ENCODE measurements at places on chromosomes 4 and X.

- DNase-seq = no peak
These were observed 811.0 kb upstream of the GALNTL6 start for GRCh38 chr4:171002246-171002645.

DNA sequence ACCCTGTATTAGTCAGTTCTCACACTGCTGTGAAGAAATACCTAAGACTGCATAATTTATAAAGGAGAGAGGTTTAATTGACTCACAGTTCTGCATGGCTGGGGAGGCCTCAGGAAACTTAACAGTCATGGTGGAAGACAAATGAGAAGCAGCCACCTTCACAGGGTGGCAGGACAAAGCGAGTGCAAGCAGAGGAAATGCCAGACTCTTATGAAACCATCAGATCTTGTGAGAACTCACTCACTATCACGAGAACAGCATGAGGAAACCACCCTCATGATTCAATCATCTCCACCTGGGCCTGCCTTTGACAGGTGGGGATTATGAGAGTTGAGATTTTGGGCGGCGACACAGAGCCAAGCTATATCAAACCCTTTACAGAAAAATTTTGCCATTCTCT is 722.4 kb downstream of the RAB28 start:
- no peak for DNase-seq

GRCh38 chrX:10045327-10046000 is 78.3 kb downstream of the CLDN34 start:
- DNase-seq = no peak

- no peak for DNase-seq
These were observed 26.5 kb upstream of the PLCXD1 start for GRCh38 chrX:254630-255215.

- no peak for DNase-seq
These were observed 270.8 kb upstream of the FGF13 start for GRCh38 chrX:138982365-138982764.

DNA sequence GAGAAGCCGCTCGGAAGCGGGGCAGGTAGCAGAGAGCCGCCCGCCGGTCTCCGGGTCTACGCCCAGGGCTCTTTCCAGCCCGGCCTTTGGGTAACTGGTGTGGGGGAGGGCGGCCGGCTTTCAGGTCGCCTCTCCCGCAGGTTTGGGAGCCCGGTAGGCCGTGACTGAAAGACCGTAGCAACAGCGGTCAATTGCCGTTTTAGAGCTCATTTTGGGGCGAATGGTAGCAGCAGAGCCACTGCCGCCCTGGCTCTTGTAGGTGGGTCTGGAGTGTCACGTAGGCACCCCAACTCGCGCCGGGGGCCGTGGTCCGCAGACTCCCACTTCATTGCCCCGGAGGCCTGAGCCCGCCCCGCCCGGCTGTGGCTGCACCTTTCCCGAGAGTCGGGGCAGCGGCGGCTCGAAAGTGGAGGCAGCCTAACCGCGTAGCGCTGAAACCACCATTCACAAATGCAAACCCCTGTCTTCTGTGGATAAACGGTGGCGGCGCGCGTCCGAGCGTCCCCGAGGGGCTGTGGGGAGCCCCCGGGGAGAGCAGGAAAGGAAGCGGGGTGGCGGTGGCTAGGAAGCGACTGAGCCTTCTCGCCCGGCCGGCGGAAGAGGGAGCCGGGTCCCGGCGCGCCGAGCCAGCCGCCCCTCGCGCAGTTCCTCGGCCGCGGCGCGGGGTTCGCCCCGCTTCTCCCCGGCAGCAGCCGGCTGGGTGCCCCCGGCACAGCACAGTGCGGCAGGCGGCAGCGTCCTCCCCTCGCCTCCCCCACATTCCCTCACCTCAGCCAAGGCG is 2185.1 kb upstream of the TENM3 start:
- DNase-seq = no peak

DNA sequence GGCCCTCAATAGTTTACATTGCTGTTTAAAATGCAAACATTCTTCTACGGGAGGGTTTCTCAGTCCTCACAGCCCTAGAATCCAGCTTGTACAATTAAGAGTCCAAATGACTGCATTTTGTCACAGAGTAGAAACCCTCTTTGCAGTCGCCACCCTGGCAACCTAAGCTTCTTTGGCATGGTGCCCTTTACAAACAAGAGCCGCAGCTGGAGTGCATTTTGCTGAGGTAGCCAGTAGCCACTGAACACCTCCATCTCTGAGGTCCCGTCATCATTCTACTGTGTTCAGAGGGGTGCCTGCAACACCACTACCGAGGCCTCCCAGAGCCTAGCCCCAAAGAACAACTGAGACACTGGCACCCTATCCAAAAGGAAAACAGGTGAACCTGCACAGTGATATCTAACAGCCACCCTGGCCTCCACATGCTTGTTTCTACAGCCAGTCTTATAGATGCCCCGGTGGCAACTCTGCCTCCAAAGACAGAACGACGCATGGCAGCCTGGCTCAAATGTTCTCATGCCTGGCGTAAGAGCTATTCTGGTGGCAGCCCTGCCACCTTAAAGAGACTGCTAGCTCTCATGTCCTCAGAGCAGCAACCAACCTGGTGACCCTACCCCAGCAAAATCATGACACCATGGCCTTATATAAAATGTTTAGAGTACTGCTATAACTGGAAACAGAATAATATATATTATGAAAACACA is 801.9 kb downstream of the TECRL start:
- no peak for DNase-seq

DNA sequence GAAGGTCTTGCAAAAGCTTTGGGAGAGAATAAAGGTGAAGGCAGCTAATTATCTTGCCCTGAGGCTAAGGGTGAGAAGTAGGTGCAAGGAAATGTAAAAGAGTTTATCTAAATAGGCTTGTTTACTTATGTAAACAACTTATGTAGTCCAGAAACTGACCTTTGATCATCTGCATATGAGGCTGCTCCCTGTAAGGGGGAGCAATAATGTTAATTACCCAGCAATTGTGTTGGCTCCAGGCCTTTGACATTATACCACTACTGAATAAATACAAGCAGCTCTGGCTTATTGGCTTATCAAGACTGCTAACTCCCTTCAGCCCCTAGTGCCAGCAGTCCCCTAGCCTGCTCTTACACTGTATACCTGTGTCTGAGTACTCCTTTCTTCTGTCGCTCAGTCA is 303.7 kb upstream of the GNPDA2 start:
- no peak for DNase-seq

DNA sequence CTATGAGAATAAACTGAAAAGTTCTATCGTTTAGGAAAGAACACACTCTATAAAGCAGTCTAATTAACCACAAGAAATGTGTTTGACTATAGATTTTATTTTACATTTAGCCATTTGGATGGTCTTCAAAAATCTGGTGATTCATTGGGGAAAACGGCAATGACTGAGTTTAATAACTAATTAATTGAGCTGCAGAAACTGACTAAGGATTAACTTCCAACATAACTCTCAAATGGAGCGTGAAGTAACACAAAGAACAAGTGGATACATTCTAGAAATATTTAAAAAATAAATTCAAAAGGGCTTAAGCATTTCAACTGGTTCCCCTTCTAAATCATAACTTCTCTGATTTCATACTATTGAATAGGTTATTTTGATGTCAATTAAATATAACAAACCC is 1582.4 kb downstream of the PCDH18 start:
- no peak for DNase-seq

- no peak for DNase-seq
These were observed 44.4 kb downstream of the POLR2B start for GRCh38 chr4:57023104-57023503.

GRCh38 chr4:183773790-183774189 is 114.7 kb downstream of the TRAPPC11 start:
- no peak for DNase-seq

DNA sequence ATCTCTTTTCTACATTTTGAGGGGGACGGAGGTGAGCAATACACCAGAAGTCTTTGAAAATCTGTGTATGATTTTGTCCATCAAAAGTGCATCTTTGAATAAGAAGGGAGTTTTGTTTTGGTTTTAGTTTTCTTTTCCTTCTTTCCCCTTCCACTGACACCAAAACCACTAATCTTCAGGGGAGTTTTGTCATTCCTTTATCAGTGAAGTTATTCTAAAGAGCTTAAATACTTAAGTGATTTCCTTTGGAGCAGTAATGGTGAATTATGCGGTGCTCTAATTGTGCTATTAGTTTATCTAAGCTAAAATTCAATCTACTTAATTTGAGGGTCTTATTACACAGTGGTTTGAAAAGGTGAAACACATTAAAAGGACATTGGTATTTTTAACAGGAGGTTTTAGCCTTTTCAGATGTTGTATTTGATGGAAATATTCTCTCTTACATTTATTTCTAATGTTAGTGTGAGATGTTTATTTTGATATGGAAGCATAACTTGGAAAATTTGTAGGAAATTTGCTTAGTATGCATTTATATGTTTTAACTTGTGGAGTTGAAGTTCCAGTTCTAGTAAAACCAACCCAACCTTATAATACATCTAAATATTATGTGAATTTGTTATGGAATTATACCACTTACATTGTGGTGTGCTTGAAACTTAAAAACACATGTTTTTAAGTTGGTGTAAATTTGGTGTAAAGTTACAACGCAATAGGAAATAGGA is 124.9 kb downstream of the PCDH7 start:
- no peak for DNase-seq

DNA sequence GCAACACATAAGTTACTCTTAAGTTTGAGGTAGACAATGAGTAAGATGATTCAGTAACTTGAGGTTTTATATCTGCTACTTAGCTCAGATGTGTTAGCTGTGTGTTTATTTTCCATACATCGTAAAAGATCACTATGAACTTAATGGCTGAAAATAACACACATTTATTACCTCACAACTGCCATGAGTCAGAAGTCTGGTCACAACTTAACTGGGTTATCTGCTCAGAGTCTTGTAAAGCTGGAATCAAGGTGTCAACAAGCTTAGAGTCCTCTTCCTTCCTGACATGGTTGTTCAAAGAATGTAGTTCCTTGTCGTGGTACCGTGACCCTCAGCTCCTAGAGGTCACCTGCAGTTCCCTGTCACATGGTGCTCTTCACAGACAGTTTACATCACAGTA is 204.9 kb upstream of the MAGEB2 start:
- no peak for DNase-seq

DNA sequence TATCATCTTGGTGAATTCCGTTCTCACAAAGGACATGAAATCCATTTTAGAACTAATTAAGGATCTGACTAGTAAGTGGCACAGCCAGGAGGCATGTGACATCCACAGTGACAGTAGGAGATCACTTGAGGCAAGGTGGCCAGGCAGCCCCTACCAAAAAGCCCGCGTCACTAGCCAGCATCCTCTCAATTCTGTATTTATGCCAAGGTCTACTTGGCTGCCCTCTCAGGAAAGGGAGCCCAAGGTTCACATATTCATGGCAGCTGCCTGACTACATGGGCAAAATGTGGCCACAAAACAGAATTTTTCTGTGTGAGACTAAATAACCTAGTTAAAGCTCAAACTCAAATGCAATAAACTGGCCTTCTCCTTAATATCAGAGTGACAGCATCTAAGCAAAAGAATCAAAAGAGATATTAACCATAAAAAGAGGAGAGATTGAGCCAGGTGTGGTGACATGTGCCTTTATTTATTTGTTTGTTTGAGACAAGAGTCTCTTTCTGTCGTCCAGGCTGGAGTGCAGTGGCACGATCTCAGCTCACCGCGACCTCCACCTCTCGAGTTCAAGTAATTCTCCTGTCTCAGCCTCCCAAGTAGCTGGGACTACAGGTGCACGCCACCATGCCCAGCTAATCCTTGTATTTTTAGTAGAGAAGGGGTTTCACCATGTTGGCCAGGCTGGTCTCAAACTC is 51.5 kb downstream of the SLC9A7 start:
- no peak for DNase-seq

GRCh38 chr4:113711883-113712662 is 49.5 kb downstream of the CAMK2D start:
- DNase-seq = no peak
